Activated gamma-delta T cell (primary cell): ENCODE measurements at places on chromosomes 4 and X.

DNA sequence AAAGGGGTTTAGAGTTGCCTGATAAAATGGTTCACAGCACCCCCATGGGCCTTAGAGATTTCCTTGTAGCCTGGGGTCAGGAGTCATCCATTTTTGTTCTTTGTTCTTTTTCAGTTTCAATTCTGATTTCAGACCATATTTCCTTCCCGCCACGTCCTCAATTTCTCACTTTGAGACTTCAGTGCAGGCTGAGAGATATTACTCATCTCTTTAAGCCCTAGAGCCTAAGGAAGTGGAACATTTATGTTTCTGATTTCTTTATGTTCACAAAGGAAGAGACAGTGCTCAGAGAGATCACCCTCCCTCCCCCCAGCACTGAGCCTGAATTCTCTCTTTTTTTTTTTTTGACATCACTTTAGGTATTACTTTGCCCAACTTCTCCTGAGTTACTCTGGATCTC lies 56.3 kb downstream of the MSN start:
- DNase-seq = no peak

DNA sequence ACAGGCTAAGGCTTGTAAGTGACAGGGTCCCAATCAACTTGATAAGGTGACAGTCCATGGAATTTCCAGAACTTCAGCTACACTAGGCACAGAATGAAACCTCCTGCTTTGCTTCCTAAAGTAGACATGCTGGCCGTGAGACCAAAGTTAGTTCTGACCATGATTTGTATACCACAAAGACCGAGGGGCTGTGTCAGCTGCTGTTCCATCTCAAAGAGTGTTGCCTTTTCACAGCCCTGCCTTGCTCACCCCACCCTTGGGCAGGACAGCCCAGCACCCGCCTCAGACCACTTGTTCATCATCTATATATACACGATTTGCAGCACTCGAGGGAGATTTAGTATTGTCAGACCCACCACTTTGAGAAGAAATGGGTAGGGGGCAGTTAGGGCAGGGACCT lies 5.3 kb downstream of the IDS start:
- DNase-seq = no peak

- no peak for DNase-seq
Measured at GRCh38 chr4:15006416-15007024, 4.2 kb downstream of the CPEB2 start.

DNA sequence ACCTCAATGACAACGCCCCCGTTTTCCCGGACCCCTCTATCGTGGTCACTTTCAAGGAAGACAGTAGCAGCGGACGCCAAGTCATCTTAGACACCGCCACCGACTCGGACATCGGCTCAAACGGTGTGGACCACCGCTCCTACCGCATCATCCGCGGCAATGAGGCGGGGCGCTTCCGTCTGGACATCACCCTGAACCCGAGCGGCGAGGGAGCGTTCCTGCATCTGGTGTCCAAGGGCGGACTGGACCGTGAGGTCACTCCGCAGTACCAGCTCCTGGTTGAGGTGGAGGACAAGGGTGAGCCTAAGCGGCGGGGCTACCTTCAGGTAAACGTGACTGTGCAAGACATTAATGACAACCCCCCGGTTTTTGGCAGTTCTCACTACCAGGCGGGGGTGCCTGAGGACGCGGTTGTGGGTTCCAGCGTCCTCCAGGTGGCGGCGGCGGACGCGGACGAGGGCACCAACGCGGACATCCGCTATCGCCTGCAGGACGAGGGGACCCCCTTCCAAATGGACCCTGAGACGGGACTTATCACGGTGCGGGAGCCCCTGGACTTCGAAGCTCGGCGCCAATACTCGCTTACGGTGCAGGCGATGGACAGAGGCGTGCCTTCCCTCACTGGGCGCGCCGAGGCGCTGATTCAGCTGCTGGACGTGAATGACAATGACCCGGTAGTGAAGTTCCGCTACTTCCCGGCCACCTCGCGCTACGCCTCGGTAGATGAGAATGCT lies 2.2 kb downstream of the FAT4 start:
- peak; percentile 5 for DNase-seq

DNA sequence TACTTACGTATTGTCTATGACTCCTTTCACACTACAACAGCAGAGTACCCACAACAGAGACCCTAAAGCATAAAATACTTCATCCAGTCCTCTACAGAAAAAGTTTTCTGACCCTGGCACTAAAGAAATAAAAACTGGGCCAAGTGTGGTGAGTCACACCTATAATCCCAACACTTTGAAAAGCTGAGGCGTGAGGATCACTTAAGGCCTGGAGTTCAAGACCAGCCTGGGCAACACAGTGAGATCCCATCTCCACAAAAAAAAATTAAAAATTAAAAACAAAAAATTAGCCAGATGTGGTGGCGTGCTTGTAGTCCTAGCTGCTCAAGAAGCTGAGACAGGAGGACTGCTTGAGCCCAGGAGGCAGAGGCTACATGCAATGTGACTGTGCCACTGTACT lies 66.9 kb downstream of the WDFY3 start:
- no peak for DNase-seq

DNA sequence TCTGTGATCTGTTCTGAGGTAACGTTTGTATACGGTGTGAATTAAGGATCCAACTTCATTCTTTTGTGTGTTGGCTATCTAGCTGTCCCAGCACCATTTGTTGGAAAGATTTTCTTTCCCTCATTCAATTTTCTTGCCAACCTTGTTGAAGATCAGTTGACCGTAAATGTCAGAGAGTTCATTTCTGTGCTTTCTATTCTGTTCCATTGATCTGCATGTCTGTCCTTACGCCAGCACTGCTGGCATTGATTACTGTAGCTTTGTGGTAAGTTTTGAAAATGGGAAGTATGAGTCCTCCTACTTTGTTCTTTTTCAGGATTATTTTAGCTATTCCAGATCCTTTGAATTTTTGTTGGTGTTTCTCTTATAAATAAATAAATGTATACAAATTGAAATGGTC lies 60.8 kb downstream of the MTMR1 start:
- no peak for DNase-seq

DNA sequence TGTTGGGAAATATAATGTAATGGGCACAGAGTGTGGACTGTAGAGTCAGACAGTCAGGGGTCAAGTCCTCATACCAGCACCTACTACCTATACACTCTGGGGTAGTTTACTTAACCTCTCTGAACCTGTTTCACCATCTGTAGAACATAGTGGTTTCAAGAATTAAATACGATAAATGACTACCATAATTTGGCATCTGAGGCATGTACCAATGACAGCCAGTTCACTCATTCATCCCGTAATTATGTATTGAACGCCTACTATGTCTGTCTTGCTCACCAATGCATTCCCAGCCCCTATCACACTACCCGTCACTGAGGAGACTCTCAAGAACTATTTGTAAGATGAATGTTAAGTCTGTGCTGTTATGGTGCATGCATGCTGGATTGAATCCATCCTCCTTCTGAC lies 2.0 kb upstream of the FGB start:
- no peak for DNase-seq

DNA sequence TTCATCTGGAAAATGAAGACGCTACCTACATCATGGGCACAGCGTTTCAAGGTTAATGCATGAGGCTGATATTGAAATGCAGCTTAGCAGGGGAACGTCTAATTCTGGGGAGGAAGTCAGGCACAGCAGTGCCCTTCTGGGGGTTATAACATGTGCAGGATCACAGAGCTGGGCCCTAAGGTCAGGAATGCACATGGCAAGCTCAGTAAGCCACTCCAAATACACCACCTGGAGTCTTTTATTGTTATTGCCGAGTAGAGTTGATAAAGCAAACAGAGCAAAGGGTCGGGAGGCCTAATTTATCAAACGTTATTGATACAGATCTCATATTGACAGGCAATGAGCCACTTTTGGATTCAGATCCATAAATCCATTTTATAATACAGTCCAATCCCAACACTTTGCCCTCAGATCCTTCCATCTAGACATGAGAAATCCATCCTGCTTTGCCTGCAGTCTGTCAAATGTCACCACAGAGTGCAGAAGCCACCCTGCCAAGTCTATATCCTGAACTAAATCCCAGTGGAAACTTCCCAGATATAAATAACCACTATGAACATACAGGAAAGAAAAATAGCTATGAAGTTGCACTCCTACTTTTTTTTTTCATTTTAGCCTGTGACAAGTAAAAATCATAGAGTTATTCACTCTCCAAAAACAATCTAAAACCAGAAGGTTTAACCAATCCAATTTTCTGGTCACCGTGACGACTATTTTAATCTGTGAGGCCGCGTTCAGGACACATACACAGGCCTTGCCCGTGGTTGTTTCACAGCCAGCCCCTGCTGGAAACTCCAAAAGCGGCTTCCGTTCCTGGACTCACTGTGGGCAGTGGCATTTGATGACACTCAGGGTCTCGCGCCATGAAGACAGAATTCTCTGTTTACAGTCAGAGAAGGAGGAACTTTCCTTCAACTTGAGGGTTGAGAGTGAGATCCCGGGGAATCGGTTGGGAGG lies 335.4 kb downstream of the DHX15 start:
- no peak for DNase-seq

DNA sequence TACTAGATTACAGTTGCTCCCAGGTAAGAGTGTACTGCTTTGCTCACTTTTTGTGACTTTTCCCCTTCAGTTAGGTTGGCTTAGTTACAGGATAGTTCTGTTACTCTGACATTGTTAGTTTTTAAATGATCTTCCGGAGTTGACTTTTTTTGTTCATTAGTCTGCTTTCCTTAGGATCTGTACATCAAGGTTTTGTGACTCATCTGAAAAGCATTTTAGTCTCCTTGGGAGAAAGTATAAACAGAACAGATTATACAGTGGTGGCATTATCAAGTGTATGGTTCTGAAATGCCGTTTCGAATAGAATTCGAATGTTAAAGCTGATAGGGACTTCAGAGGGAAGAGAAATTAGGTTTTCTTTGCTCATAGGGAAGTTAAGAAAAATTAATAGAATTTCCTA lies 63.3 kb downstream of the USP9X start:
- DNase-seq = no peak

- DNase-seq = no peak
Measured at GRCh38 chr4:26496207-26496783, 6.0 kb upstream of the CCKAR start.

GRCh38 chrX:126985981-126986380 lies 166.5 kb downstream of the PRR32 start:
- no peak for DNase-seq

- no peak for DNase-seq
Measured at GRCh38 chr4:68896749-68897148, 54.9 kb downstream of the UGT2A3 start.

DNA sequence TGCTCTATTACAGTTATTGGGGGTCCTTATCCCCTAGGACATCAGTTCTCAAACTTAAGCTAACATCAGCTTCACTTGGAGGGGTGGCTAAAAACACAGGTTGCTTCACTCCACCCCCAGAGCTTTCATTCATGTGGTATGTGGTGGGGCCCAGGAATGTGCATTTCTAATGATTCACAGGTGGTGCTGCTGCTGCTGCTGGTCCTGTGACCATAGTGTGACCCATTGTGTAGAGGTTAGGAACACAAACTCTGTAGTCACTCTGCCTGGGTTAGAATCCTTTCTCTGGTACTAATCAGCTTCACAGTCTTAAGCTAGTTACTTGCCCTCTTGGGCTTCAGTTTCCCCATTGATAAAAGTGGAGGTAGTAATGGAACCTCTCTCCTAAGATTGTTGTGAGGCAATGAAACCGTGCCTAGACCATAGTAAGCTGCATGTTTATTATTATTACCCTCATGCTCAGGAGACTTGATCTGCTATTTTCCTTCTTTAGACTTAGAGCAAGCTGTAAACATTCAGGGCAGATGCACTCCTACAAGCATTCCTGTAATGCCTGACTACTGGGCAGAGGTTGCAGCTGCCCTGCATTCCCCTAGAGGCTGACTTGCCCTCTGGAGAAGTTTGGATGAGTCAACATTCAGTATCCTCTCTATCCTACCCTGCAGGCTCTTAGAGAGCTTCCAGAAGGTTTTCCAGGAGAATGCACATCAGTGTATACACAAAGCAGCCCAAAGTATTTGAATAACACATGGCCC lies 94.1 kb upstream of the ACSL4 start:
- no peak for DNase-seq

DNA sequence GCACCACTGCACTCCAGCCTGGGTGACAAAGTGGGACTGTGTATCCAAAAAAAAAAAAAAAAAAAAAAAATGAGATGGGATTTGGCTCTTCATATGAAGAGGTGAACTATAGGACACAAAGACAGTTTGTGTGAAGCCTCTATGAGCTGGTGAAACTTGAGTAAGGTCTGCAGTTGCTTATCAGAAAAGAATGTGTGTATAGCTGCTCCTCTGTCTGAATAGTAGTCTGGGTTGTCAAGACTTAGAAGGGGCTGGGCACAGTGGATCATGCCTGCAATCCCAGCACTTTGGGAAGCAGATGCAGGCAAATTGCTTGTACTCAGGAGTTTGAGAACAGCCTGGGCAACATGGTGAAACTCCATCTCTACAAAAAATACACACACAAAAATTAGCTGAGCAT lies 82.8 kb downstream of the ARSF start:
- no peak for DNase-seq

GRCh38 chr4:152154433-152154832 lies 381.5 kb downstream of the FBXW7 start:
- no peak for DNase-seq

DNA sequence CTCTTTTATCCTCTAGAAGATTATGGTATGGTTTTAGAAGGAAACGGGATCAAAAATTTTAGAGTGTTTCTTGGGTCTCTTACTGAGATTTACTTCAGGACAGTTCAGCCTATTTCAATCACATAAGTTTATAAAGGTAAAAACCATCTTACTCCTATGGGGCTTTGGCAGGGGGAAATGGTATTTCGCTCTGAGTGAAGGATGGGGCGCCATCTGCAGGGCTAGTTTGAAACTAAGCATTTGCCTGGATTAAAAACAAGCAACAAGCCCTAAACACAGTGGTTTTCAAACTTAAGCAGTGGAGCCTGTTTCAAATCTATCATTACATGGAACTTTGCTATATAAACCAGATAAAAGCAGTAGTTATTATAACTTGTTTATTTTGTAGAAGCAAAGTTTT lies 361.5 kb upstream of the FMR1 start:
- no peak for DNase-seq

DNA sequence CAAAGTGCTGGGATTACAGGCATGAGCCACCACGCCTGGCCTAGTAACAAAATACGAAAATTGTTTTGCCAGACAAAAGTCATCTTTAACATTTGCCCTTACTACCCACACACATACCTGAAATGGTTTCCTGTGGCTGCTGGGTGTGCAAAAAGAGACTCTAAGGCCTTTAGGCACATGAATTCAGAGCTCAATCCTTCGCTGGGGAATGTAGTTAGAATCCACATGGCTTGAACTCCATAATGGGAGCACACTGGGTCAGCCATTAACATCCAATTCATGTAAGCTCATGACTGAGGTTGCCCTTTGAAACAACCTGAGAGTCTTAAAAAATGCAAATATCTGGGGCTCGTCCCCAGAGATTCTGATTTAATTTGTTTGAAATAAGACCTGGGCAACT lies 87.8 kb downstream of the HPGD start:
- no peak for DNase-seq

DNA sequence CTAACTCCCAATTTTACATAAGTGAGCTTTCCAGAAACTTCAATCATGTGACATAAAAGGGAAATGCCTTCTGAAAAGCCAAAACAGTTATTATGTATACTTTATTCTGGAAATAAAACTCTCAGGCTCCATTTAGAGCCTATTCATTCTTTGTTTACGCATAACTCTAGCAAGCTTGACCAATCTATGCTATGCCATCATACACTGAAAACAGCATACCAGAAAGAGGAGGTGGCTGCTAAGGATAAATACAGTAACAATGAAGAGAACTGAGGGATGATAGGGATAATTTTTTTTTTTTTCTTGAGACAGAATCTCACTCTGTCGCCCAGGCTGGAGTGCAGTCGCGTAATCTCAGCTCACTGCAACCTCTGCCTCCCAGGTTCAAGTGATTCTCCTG lies 24.4 kb downstream of the CDKL2 start:
- DNase-seq = no peak

- DNase-seq = no peak
Measured at GRCh38 chr4:141416677-141417363, 196.1 kb downstream of the ZNF330 start.
